ENCODE measurements at places on chromosomes 6 and 20.

DNA sequence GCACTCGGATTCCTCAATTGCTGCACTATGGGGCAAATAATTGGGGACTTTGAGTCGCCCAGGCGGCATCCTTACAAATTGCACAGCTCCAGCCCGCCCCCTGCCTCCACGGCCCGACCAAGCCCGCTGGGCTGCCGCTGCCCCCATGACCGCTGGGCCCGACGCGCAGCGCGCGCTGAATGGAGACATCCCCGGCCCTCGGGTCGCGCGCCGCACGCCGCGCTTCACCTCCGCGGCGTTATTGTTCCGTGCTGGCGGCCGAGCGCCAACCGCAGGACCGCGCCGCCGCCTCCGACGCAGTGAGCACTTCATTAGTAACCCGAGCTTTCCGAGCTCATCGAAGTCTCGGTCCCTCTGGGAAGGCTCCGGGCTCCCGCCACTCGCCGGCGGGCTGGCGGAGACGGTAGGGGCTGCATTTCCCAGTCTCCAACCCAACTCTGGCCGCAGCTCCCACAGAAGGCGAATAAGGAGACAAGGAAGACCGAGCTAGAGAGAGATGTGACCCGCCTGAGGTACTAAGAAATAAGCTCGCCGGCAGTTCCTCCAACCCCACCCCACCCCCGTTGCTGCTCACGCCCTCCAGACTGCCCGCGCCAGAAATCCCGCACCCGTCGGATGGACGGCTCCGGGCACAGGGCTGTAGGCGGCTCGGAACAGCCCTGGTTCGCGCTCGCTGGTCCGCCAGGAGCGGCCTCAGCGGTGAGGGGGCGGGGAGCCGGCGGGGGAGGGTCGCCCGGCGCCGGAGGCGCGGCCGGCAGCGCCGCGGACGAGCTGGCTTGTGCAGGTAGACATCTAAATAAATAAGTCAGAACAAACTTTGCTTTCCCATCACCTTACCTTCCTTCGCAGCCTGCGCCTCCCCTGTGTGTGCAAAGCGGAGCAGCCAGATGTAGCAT, 703 bp downstream of the EPHA7 start:
- no peak for DNase-seq

GRCh38 chr20:10708351-10709185, 34.8 kb upstream of the JAG1 start:
- peak; percentile 60 for DNase-seq

DNA sequence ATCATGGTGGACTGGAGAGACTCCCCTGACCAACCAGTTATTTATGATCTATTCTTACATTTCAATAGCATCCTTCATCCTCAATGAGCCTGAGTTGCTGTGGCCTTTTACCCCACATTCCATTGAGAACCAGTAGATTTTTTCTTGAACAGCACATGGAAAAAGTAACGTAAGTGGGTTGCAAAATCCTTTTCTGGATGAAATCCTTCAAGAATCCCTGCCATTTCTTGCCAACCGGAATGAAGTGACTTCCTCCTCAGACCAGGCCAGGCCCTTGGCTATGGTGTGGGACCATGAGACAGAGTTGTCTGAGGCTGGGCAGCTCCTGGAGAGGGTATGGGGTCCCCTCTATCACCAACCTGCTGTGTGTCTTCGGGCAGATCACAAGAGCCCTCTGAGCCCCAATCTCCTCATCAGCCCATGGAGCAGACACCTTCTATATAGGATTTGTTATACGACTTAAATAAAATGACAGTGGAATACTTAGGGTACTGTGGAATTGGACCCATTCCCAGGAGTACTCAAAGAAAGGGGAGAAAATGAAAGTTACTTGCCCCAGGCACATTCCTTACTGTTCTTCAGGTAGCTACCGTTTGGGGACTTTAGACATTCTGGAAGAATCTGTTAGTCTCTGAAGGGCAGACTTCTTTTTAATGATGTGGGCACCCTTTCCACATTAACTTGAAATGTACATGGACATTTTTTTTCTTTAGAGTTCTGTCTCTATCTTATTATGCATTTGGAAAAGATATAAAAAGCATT, 10.9 kb downstream of the EYA2 start:
- DNase-seq: no peak

DNA sequence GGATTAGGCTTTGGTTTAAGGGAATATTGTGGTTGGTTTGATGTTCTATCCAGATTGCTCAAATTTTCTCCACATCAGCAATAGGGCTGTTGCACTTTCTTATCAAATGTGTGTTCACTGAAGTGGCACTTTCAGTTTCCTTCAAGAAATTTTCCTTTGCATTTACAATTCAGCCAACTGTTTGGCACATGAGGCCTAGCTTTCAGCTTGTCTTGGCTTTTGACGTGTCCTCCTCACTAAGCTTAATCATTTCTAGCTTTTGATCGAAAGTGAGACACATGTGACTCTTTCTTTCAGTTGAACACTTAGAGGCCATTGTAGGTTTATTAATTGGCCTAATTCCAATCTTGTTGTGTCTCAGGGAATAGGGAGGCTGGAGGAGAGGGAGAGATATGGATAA, 104.8 kb downstream of the FLRT3 start:
- DNase-seq: no peak

- DNase-seq: no peak
These were observed 27.9 kb downstream of the STK38 start for GRCh38 chr6:36519352-36519751.

DNA sequence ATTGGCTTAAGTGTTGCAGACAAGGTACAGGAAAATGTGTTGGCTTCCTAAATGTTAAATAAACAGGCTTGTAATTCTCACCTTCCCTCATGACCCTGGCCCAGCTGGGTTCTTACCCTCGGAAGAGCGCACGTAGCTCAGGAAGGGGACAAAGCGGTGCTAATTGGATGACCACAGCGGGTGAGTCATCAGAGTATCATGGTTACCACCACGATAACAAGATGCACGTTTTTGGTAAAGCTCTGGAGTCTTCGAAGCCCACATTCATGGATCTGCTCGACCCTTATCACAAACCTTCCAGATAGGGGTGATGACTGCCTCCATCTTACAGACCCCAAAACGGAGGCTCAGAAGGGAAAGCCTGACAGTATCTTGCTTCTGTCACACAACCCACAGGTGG, 32.8 kb downstream of the APCDD1L start:
- DNase-seq: no peak

- DNase-seq: no peak
These were observed 46.1 kb upstream of the DSN1 start for GRCh38 chr20:36819659-36820058.

GRCh38 chr20:50471231-50471630, 39.0 kb upstream of the PTPN1 start:
- no peak for DNase-seq

Data from non-pigmented ciliary epithelial cell (primary cell).